ENCODE measurements at places on chromosomes 12 and 14.

- DNase-seq = no peak
These were observed 37.8 kb downstream of the ANAPC7 start for GRCh38 chr12:110365489-110366320.

DNA sequence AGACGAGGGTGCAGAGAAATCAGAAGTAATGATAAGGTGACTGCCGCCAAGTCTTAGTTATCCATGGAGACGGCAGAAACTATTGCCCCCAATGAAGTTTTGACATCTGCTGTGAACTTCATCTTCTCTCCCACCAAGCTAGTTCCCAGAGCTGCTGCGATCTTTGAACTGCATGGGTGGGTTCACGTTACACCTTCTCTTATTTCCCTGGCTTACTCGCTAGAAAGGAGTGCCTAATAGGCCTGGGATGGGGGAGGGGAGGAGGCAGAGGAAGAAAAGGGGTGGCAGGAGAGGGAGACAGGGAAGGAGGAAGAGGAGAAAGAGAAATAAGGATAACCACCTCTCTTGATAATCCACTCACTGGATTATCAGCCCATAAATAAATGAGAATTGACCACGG is 157.1 kb downstream of the NTF3 start:
- DNase-seq = no peak

DNA sequence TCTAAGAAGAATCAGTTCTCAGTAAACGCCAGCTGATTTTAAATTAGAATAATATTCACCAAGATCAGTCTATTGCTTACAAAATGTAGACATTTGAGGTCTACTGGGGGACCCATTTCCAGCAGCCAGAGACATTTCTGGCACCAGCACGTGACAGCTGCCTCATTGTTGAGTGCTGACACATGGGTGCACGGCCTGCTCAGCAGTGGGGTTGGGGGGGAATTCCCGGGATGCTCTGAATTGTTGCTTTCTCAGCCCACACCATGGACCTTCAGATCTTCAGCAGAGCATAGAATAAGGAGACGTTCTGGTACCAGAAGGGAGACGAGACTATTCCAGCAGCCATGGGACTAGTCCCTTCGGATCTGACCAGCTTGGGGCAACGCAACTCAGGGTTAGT is 18.3 kb downstream of the PLEKHG7 start:
- no peak for DNase-seq

GRCh38 chr12:1234073-1234472 is 243.1 kb downstream of the ERC1 start:
- peak; percentile 12 for DNase-seq

- no peak for DNase-seq
These were observed 475.8 kb downstream of the RAD51B start for GRCh38 chr14:68295316-68295816.

- no peak for DNase-seq
These were observed 185.8 kb upstream of the SOX5 start for GRCh38 chr12:24135158-24135850.

- DNase-seq = peak; percentile 73
These were observed 17.9 kb downstream of the PROX2 start for GRCh38 chr14:74858022-74858421.

DNA sequence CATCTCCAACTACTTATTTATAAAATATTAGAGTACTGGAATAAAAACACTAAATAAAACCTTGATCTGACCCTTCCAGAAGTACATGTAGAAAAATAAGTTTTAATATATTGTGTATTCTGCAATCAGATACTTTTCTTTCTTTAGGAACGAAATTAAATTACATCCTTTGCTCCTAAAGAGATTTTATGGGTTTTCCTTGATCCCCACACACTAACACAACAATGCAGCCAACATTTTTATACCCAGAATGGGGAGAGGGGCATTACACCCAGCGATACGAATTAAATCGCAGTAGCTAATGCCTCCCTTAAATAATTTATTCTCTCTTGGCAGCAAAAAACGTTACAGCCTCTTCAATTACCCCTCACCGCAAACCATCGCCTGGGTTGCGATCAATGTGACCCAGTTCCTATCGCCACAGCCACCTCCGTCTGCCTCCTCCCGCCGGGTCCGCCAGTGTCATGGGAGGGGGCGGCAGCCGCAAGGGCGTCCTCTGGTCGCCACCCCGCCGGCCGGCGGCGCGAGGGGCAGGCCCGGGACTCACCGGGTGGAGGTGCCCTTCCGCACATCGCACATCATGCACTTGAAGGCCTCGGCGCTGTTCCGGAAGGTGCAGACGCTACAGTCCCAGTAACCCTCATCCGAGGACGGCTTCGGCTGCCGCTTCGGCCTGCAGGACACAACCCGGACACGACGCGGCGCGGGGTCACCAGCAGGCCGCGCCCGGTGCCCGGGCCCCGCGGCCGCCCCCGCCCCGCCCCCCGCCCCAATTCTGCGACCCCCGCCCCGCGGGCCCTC is 796 bp downstream of the YAF2 start:
- peak; percentile 74 for DNase-seq

DNA sequence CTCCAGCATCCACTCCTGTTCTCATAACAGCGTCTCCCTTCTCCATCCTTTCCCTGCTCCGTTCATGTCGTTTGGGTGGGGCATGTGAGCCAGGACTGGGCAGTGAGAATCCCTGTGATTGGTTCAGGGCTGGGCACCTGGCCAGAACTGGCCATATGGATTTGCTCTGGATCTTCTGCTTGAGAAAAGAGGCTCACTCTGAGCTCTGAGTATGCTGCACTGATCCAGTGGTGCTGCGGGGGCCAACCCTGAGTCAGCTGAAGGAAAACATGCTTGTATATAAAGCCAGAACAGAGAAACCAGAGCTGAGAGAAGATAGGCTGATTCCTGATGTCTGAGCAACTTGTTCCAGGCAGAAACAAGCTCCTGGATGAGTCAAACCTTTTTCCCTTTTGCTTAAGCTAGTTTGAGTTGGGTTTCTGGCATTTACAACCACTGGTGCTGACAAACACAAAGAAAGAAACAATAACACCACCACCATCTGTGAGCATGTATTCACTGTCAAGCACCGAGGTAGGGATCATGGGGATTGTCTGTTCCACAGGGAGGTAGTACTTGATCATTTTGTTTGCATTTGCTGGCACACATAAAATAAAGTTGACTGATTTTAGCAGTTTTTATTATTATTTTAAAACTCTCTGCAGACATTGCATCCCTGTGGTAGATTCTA is 14.0 kb upstream of the HPD start:
- DNase-seq = peak; percentile 93

DNA sequence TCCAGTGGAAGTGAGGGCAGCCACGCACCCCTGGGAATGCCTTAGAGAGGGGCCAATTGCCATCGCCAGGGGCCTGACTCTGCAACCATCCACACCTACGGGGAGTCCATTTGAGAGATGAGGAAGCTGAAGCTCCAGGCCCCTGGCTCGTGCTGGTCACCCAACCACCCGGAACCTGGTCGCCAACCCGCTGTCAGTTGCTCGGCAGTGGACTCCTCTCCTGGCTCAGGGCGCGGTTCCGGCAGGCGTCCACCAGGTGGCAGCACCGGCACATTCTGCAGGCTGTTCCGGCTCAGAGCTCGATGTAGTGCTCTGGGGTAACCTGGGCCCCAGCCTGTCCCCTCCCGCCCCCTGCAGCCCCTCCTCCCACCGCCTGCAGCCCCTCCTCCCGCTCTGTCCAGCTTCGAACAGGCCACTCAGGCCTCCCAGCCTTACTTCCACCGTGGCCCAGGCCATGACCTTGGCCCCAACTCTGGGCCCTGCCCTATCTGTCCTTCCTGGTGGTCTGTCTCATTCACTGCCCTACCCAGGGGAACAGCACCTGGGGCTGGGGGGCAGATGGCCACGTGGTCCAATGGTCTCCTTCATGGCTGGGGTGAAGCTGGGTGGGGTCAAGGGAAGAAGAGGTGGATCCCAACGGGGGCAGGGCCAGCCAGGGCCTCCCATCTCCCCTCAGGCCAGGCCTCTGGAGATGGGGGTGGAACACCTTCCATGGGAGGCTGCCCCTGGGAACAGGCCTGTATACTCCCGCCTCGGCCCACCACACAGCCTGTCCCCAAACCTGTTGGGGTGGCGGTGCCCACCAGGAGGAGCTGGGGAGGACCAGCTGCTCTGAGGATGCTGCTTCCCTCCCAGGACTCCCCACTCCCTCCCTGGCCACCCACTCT is 15.7 kb downstream of the SIVA1 start:
- DNase-seq = peak; percentile 70

GRCh38 chr12:72214163-72214562 is 58.0 kb upstream of the TRHDE start:
- DNase-seq = no peak

- no peak for DNase-seq
These were observed 4.1 kb upstream of the AKAP5 start for GRCh38 chr14:64461221-64461620.

DNA sequence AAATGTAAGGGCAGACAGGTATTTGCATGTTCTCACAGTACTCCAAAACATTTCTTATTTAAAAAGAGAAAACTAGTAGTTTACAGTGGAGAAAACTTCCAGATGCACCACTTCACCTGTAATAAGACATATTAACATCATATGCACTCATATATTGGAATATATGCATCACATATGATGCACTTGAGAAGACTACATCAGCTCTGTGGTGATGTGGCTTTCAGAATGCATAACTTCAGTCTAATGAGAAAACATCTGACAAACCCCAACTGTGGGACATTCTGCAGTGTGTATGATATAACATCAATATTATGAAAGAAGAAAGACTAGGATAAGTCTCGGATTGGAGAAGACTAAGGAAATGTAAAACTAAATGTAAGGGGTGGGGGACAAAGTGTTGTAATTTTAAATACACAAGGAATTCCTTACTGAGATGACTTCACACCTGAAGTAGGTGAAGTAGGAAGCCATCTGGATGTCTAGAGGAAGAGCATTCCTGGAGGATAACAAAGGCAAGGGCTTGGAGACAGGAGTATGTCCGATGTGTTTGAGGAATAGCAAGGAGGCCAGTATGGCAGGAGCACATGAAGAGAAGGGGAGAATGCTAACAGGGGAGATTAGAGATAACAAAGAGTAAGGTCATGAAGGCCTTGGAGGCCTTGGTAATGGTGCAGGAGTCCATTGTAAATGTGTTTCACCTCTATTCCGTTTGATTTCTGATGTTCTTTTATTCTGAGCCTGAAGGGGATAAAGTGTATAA is 49.0 kb downstream of the CNOT2 start:
- no peak for DNase-seq

GRCh38 chr12:41067941-41068645 is 120.0 kb upstream of the PDZRN4 start:
- no peak for DNase-seq

DNA sequence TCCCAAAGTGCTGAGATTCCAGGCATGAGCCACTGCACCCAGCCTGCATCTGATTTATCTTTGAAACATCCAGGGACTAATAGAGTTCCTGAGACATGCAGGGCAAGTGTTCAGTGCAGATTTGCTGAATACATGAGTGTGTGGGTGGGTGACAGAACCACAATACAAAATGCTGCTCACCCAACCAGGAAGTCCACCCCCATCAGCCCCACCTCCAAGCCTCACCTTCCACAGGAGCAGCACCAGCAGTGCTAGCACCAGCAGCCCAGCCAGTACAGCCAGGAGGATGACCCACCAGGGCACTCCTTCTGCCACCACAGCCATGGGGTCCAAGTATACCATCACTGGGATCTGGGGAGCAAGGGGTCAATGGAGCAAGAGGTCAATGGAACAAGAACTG is 20.0 kb downstream of the ITGA7 start:
- no peak for DNase-seq

DNA sequence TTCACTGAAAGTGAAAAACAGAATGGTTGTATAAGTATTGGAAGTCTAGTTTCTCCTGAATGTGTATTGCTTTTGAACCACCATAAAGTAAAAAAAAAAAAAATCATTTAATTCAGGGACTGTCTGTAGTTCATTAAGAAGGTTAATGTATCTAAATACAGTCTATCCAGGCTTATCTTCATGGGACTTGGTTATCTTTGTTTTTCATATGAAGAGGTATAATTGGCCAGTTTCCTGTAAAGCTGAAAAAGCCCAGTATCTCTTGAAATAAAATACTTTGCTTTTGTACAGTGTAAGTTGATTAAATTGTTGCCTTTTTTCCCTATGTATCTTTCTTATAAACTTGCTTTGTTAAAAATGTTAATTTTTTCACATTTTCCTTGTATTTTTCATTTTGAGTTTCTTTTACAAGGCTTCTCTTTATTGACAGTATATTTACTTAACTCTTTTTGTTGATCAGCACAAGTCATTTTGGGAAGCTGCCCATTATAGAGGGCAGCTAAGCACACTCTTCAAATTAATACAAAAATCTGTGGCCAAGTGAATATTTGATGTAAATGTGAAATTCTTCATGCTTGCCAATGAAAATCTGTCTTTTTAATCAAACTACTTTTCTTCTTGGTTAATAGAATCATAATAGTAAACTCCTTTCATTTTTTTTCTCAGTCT is 156.0 kb downstream of the TMTC3 start:
- DNase-seq = no peak

DNA sequence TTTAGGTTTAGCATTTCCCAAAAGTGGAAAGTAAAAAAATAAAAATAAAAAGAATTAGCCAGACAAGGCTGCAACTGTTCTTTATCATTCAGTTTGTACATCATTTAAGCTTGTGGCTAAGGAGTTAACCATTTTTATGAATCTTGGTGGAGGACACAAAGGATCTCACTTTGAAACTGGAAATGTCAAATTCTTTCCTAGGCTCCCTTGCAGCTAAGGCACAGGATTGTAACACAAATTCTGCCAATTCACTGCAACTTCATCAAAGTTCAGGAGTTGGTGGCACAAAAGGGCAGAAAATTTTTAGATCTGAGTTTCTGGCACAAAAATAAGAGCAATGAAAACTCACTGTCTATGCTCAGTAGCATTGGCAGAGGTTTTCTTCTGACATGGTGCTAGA is 211.2 kb upstream of the SYT10 start:
- no peak for DNase-seq

GRCh38 chr14:59313144-59313651 is 124.7 kb downstream of the DAAM1 start:
- DNase-seq = peak; percentile 15

- no peak for DNase-seq
These were observed 39.5 kb downstream of the WASHC3 start for GRCh38 chr12:102022286-102022685.

DNA sequence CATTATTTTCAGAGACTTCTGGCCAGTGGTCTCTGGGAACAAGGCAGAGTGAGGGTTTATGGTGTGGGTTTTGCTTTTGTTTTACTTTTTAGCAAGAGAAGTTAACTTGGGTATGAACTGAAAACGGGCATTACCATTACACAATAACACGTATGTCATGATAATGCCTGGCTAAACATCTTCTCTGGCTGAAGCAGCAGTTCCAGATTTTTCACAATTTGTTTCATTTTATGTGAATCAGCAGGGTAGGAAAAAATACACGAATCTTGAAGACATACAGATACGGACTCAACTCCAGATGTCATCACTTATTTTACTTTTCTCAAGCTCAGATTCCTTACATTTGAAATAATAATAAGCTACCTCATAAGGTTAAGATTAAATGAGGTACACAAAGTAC is 2.5 kb upstream of the PCNX4 start:
- DNase-seq = peak; percentile 5
